ENCODE measurements at places on chromosomes 11 and 22. TPM values are rescaled to one million over a fixed set of nuclear protein-coding genes. Genes with fewer than 3 reads are reported as not detected.
A peak's percentile ranks its signal among the peaks of the same experiment; 100 is the strongest.

DNA sequence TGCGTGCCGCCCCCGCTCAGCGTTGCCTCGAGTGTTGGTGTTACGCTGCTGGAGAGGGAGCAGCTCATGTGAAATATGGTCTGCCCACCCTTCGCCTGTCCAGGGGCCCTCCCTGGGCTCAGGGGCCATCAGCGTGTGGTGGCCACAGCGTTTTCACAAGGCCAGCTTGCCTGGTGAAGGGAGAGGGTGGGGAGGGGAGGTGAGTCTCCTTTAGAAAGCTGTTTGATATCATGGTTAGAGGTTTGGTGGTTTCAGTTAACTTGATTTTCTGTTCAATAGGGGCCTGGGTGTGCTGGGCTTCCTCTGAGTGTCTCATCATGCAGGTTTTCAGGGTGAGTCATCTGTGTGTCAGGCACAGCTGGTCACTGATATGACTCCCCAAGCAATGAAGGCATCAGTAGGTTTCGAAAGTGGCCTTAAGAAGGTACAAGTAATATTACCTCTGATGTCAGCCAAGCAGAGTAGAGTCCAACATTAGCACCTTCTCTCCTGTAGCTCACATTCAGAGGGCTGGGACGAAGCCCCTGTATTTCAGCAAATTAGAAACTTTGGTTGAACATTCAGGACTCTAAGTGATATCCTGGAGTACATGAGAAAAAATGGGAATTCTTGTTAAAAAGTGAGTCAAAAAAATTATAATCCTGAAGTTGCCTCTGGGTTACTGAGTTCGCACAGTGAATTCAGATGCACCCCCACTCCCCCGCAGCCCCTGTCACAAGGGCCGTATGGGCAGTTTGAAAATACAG is 172.5 kb downstream of the TBC1D22A start:
- peaks cover 6% of the 10 kb centered on the region for H3K4me1 ChIP-seq
- no peaks in the 10 kb centered on the region for H3K36me3 ChIP-seq
- no peak for DNase-seq
- no peak overlapping the region for H3K27ac ChIP-seq

The TMEM86A gene
- total RNA-seq = 4.8 TPM

GRCh38 chr22:28514321-28514821 is 165.3 kb downstream of the TTC28 start:
- H3K27me3 ChIP-seq = no peaks in the 10 kb centered on the region
- no peaks in the 10 kb centered on the region for H3K4me1 ChIP-seq
- no peak overlapping the region for H3K4me3 ChIP-seq
- no peaks in the 10 kb centered on the region for H3K36me3 ChIP-seq
- no peak overlapping the region for H3K27ac ChIP-seq
- DNase-seq = no peak

- H3K4me3 ChIP-seq = no peak overlapping the region
- no peak overlapping the region for H3K27ac ChIP-seq
- H3K36me3 ChIP-seq = no peaks in the 10 kb centered on the region
- DNase-seq = no peak
- H3K4me1 ChIP-seq = peaks cover 45% of the 10 kb centered on the region
Measured at GRCh38 chr22:41913040-41913719, 1.7 kb downstream of the SHISA8 start.

GRCh38 chr22:29528144-29528543 is 25.4 kb downstream of the THOC5 start:
- no peaks in the 10 kb centered on the region for H3K4me1 ChIP-seq
- H3K27me3 ChIP-seq = no peaks in the 10 kb centered on the region
- H3K4me3 ChIP-seq = no peak overlapping the region
- H3K27ac ChIP-seq = no peak overlapping the region
- H3K36me3 ChIP-seq = peaks cover 100% of the 10 kb centered on the region

- H3K4me1 ChIP-seq = no peaks in the 10 kb centered on the region
- no peak overlapping the region for H3K27ac ChIP-seq
- DNase-seq = no peak
- no peak overlapping the region for H3K4me3 ChIP-seq
Measured at GRCh38 chr11:70440206-70440605, 41.9 kb downstream of the CTTN start.

The OR5W2 gene
- not detected for total RNA-seq

The ANGPTL5 gene
- total RNA-seq = 0.42 TPM

The HORMAD2 gene
- not detected for total RNA-seq

DNA sequence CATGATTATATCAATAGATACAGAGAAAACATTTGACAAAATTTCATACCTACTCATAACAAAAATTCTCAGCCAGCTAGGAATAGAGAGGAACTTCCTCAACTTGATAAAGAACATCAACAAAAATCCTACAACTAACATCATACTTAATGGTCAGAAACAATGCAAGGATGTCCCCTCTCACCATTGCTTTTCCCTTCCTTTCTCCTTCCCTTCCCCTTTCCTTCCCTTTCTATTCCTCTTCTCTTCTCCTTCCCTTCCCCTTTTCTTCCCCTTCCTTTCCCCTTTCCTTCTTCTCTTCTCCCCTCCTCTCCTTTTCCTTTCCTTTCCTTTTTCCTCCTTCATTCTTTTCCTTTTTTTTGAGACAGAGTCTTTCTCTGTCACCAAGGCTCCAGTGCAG is 418.3 kb upstream of the B3GAT1 start:
- no peak overlapping the region for H3K4me3 ChIP-seq
- H3K36me3 ChIP-seq = no peaks in the 10 kb centered on the region
- no peak overlapping the region for H3K27ac ChIP-seq
- no peaks in the 10 kb centered on the region for H3K4me1 ChIP-seq
- H3K27me3 ChIP-seq = no peaks in the 10 kb centered on the region
- no peak for DNase-seq

DNA sequence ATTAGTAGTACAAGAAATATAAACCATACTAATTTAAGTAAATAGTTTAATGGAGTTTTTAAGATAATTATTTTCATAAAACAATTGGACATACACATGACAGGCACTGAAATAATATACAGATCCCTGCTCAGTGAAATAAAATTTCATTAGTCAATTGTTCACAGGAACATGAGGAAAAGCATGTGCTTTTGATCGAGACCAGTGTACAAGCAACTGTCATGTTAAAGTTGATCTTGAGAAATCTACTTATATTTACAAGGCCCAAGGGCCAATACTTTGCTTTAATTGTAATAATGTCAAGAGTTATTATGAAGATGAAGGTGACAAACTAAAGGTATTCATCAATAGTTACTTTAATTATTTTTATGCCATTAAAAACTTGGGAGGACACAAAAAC is 792.7 kb upstream of the LUZP2 start:
- H3K4me3 ChIP-seq = no peak overlapping the region
- H3K27ac ChIP-seq = no peak overlapping the region
- no peaks in the 10 kb centered on the region for H3K27me3 ChIP-seq
- no peak for DNase-seq

The OR6A2 gene
- not detected for total RNA-seq

- no peak overlapping the region for H3K4me3 ChIP-seq
- H3K4me1 ChIP-seq = no peaks in the 10 kb centered on the region
- H3K36me3 ChIP-seq = no peaks in the 10 kb centered on the region
- DNase-seq = no peak
- H3K27me3 ChIP-seq = no peaks in the 10 kb centered on the region
Measured at GRCh38 chr11:40338739-40339138, 1120.7 kb downstream of the LRRC4C start.

GRCh38 chr11:122173074-122173450 is 57.0 kb upstream of the BLID start:
- H3K36me3 ChIP-seq = no peaks in the 10 kb centered on the region
- H3K4me3 ChIP-seq = no peak overlapping the region
- no peaks in the 10 kb centered on the region for H3K27me3 ChIP-seq

The P2RY2 gene
- total RNA-seq = 0.83 TPM

GRCh38 chr11:64553554-64554201 is 37.3 kb upstream of the SLC22A12 start:
- peak overlapping the region; percentile 65 for H3K27ac ChIP-seq
- DNase-seq = no peak
- no peak overlapping the region for H3K4me3 ChIP-seq
- peaks cover 28% of the 10 kb centered on the region for H3K4me1 ChIP-seq
- H3K27me3 ChIP-seq = no peaks in the 10 kb centered on the region

DNA sequence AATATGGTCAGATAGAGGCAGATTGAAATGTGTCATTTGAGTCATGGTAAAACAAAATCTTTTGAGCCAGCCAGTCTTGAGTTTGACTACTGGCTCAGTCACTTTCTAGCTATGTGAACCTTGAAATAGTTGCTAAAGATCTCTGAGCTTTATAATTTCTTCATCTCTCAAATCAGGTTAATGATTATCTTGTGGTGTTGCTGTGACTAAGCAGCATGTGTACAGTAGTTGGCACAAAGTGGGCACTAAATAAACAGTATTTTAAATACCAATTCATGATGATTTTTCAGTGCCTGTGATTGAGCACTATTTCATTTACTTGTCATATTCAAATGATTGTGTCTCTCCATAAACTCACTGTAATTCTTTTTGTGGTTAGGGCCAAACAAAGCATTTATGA is 70.8 kb downstream of the RAB38 start:
- no peaks in the 10 kb centered on the region for H3K27me3 ChIP-seq
- H3K4me3 ChIP-seq = no peak overlapping the region
- H3K4me1 ChIP-seq = no peaks in the 10 kb centered on the region
- no peak for DNase-seq
- no peak overlapping the region for H3K27ac ChIP-seq

DNA sequence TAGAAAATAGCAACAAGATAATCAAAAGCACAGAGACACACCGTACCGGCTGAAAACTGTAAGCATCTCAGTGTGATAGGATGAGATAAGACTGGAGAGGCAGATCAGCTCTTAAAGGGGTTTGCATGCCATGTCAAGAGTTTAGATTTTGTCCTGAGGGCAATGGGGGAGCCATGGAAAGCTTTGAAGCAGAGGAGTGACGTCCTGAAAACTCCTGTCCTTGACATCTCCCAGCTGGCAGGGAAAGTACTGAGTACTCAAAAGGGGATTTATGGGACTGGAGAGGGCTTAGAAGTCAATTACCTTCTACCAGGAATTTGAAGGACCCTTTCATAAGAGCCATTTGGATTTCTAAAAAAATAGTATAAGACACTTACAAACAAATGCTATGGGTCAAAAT is 420.5 kb upstream of the NARS2 start:
- H3K4me1 ChIP-seq = no peaks in the 10 kb centered on the region
- H3K27me3 ChIP-seq = no peaks in the 10 kb centered on the region
- H3K4me3 ChIP-seq = no peak overlapping the region
- DNase-seq = no peak

DNA sequence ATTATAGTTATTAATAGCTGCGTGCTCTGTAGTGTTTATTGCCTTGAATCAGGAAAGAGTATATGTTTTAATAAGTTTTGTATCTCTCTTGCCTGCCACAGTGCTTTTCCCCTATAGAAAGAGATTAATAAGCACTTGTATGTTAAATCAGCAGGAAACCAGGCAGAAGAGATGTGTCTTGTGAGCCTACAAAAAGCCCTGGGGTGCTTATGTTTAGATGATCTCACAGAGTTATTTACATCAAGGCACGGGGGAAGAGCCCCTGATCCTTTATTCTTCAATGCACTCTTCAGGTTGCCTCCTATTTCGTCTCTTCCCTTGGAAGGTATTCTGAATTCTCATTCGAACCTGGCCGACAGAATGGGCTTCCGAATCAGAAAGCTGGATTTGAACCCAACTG is 183.0 kb downstream of the MAML2 start:
- DNase-seq = no peak
- no peaks in the 10 kb centered on the region for H3K27me3 ChIP-seq
- peaks cover 57% of the 10 kb centered on the region for H3K4me1 ChIP-seq
- H3K36me3 ChIP-seq = no peaks in the 10 kb centered on the region

DNA sequence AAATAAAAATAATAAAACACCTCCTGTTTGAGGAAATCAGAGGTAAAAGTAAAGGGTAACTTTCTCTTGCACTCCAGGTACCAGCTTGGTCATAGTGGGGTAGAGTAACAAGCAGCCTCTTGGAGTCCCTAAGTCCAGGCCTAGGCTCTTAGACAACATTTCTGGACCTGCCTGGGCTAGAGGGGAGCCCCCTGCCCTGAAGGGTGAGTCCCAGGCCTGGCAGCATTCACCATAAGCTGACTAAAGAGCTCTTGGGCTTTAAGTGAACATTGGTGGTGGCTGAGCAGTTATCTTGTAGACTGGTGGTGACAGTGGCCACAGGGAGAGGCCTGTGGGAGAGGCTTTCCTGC is 18.6 kb upstream of the OR56A3 start:
- no peak overlapping the region for H3K4me3 ChIP-seq
- H3K36me3 ChIP-seq = no peaks in the 10 kb centered on the region
- no peak overlapping the region for H3K27ac ChIP-seq

DNA sequence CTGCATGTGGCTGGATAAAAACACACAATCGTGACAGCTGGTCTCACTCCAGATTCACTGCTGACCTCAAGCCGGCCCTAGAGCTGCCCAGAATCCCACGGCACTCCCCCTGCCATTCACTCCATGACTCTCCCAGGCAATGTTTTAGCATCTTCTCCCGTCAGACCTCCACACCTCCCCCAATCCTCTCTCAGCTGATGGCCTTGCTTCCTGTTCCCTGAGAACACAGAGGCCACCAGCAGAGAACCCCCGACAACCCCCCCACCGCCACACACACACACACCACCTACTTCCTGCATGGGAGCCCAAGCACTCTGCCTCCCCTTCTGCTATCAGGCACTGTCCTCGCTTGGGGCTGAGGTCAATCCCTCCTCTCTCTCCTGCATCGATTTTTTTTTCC is 9.3 kb downstream of the TNKS1BP1 start:
- DNase-seq = no peak
- peaks cover 56% of the 10 kb centered on the region for H3K36me3 ChIP-seq
- no peak overlapping the region for H3K4me3 ChIP-seq
- H3K4me1 ChIP-seq = peaks cover 97% of the 10 kb centered on the region
- H3K27ac ChIP-seq = peak overlapping the region; percentile 60

The DDI1 gene
- not detected for total RNA-seq

The DGCR8 gene
- total RNA-seq = 18.3 TPM

DNA sequence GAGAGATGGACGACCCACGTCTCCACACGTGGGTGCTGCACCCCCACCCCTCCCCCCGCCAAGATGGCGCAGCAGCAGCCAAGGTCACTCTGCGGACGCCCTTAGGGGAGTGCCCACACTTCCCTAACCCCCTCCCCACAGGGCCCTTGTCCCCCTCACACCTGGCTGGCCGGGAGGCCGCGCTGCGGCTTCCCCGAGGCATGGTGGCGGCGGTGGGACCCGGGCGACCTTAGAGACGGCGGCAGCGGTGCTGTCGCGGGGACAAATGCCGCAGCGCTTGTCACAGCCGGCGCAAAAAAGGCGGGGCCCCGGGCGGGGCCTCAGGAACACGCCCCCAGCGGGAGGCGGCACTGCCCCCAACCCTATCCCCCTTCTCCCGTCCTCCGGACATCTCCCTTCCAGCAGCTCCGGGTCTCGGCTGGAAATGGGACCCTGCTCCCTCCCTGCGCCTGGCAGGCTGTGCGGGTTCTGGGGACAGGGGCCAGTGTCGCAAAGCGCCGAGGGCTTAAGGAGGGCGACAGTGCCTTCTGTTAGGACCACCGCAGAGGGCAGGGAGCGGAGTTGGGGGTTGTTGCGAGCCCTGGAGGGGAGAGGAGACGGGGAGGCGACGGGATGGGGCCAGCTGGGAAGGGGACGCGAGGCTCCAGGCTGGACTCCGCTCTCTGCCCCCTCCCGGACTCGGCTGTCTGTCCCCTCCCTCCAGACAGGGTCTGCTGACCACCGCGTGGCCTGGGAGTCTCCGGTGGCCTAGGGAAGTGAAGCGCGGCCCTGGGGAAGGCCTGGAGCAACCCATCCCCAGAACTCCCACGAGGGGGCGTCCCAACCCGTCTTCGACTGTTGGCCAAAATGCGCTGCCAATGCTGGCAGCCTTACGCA is at the start of gene CHCHD10:
Gene CHCHD10 (minus strand): TSS at position 300 of the 876 bp plus-strand sequence. CDS start 98 bp downstream, at position 202.
- DNase-seq = peak; percentile 95
- H3K27me3 ChIP-seq = no peaks in the 10 kb centered on the region
- peak within 1 kb of the TSS; percentile 89 for H3K27ac ChIP-seq
- H3K36me3 ChIP-seq = peaks cover 5% of the 10 kb centered on the region
- H3K4me1 ChIP-seq = peaks cover 52% of the 10 kb centered on the region
